ENCODE measurements at places on chromosomes 6 and 20. TPM values are rescaled to one million over a fixed set of nuclear protein-coding genes. Genes with fewer than 3 reads are reported as not detected.

DNA sequence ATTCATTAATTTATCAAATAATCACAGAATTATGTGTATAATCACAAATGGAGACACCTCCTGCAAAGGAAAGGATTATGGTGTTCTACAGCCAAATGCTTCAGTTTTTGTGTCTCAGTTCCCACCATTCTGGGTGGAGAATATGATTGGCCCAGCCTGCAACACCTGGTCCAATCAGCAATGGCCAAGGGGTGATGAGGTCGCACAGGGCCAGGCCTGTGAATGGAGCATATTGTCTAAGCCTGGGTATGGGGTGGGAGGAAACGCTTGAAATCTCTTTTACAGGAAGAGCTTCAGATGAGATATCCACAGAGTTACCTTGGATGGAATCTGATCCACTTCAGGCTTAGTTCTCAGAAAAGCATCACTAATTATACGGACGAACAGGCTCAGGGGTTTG lies 271.6 kb downstream of the DHX35 start:
- no peak for DNase-seq

- no peak for DNase-seq
These were observed 123.2 kb downstream of the TBC1D7 start for GRCh38 chr6:13205106-13205505.

- DNase-seq, result no peak
These were observed 161.0 kb downstream of the DHX35 start for GRCh38 chr20:39123185-39123557.

DNA sequence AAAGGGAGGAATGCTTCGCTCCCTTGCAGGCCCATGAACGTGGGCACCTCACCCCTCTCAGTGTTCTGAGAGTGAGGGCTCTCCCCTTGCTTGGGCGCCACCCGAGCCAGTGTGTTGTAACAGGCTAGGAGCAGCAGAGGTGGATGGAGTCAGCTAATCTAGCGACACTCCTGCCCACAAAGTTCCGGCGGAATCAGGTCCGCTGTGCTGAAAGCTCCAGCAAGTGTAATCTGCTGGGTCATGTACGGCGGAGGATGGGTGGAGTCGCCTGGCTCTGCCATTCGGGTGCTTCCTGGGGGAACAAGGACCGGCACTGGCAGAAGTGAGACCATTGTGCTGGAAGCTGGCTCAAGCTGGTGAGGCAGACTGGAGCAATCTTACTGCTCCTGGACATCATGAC lies 1310.1 kb downstream of the EPHA7 start:
- no peak for DNase-seq

GRCh38 chr20:59484228-59484627 lies 120.1 kb upstream of the PHACTR3 start:
- no peak for DNase-seq

GRCh38 chr6:54706391-54706790 lies 140.2 kb upstream of the FAM83B start:
- DNase-seq, result no peak

DNA sequence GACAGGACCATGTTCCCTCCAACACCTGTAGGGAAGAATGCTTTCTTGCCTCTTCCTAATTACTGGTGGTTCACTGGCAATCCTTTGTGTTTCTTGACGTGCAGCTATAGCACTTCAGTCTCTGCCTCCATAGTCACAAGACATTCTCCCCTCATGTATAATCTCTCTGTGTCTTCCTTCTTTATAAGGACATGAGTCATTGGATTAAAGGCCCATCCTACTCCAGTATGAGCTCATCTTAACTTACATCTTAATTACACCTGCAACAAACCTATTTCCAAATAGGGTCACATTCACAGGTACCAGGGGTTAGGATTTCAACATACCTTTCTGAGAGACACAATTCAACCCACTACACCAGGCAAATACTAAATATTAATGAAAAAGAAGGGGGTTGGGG lies 213.6 kb downstream of the RNGTT start:
- DNase-seq, result no peak

DNA sequence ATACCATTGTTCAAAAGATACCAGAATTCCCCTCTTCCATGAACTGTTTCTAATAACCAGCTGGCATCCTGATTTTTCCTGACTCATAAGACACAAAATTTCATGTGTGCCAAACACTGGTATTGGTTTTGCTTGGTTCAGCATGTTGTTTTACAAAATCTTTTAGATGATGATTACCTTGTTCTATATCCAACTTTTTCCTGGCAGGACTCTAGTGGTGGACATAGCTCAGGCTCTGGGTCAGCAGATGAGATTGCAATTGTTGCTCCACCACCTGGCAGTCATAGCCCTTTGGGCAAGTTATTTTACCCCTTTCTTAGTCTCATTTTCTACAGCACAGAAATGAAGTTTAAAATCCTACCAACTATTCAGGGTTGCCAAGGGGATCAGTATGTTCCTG lies 6.2 kb downstream of the TRIM38 start:
- DNase-seq, result no peak

MYH7B gene
- total RNA-seq, result 1.1 TPM

ADGRF5 gene
- 41.6 TPM for total RNA-seq

LY6G6D gene
- total RNA-seq, result not detected

ADGRG6 gene
- 29.6 TPM for total RNA-seq

CFAP61 gene
- total RNA-seq, result 0.59 TPM
